ENCODE measurements at places on chromosomes 13 and 19.

DNA sequence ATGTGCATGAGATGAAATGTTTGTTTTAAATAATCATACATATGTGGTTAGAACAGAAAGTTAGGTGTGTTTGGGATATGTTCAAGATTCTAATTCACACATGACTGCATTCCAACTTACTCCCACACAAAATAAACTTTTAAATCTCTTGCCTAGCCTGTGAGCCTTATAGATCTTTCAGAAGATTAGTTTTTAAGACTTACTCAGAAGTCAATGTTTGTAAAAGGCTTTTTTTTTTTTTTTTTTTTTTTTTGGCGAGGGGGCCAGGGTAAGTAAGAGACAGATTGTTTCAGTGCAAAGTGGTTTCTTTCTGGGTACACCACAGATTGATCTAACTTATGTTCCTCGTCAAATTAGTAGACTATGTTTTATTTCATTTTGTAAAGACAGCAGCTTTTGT, 39.1 kb downstream of the GPR180 start:
- no peak for DNase-seq

DNA sequence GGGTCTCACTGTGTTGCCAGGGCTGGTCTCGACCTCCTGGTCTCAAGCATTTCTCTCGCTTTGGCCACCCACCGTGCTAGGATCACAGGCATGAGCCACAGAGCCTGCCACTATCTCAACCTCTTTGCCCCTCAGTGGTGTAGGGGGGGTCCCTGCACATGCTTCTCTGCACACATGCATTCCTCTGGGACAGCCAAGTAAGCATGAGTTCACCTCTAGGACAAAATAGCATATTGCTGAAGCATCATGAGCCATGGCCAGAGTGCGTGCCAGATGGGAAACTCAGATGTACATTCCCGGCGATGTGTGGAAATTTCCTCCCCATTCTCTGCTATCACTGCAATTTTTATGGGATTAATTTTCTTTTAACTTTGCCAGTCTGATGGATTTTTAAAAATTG, 23.1 kb downstream of the CHAF1A start:
- no peak for DNase-seq

- DNase-seq = no peak
Observed at GRCh38 chr19:12891553-12892021, 627 bp downstream of the GCDH start.

- DNase-seq = no peak
Observed at GRCh38 chr19:3544058-3544376, 5.0 kb downstream of the TEKTIP1 start.

DNA sequence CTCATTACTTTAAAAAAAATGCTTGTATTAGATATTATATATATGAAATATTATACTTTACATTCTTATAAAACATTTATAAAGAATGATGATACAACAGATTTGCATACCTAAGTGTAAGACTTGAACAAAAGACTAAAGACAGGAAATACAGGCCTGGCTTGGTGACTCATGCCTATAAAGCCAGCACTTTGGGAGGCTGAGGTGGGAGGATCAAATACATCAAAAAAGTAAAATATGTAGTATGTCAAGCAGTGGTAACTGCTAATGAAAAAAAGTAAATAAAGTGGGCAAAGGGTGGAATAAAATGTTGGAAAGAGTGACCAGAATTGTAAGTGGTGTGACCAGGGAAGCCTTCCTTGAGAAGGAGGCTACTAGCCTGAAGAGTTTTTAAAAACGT, 133.7 kb downstream of the GGACT start:
- no peak for DNase-seq

DNA sequence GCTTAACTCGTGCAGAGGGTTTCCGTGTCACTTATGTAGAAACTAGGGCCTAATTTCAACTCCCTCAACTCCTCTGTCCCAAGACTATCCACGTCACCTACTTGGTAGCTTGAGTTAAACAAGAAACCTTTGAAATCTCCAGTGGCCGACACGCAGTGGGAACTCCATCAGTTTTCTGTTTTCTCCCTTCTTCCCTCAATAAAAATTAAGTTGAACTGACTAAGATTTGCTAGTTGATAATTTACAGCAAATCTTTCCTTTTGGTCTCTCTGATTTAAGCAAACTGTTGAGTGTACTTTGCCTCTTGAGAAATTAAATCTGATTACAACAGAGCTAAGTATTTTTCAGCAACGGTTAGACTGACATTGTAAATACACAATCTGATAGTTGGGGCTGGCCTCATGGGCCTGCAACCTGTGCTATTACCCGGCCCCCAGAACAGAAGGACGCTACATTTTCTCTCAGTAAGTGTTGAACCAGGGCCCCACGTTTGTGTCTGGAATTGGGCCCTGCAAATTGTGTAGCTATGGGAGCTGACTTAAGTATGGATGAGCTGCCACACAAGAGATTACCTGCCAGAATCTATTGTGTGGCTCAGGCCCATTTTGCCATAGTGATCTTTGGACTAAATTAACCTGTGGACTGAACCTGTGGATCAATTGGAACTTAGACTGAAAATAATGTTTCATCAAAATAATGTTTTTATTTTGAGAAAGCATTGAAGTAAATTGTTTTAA, 708 bp upstream of the ESD start:
- DNase-seq = peak; percentile 7

- no peak for DNase-seq
Observed at GRCh38 chr19:15885919-15886318, 12.0 kb downstream of the CYP4F2 start.

DNA sequence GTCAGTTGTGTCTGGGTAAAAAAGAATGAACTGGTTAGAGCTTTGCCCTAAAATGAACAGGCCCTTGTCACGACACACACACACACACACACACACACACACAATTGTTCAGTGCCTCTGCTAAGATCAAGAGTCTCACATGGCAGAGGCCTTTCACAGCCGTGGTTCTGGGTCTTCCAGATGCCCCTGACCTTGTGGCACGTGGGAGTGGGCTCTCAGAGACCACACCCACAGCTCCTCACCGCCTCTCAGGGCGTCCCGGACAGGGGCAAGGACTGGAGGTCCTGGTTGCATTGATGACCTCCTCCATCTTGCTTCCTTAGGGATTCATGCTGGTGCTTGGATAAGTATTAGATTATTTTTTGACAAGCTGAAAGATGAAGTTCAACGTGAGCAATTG, 101.0 kb downstream of the HSPH1 start:
- DNase-seq = no peak

DNA sequence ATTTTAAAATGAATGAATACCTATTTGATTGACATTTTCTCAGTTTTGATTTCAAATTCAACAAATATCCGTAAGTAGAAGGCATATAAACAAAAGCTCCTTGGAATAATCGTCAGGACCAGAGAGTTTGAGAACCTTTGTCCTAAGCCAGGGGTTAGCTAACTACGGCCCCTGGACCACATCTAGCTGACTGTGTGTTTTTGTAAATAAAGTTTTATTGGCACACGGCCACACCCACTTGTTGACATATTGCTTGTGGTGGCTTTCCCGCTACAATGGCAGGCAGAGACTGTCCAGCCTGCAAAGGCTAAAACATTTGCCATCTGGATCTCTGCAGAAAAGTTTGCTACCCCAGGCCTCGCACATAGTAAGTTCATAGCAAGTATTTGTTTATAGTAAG, 83.4 kb downstream of the GNG7 start:
- DNase-seq = no peak

DNA sequence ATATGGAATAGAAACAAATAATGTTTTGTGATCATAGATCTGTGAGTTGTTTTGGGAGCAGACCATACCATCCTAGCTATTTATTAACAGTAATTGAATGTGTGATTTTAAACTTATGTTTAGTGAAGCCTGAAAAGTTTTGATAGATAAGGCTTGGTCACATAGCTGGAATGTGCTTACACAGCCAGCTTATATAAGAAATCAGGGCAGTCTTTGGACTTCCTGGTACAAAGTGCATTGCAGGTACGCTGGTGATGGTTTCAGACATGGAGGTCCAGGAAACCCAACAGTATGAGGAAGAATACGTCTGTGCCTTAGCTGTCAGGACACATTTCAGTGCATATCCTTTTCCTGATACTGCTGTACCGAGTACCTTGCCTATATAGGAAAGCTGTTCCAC, 2316.2 kb upstream of the PCDH20 start:
- DNase-seq = no peak

GRCh38 chr13:27079421-27079958, 92.1 kb downstream of the USP12 start:
- DNase-seq = no peak

DNA sequence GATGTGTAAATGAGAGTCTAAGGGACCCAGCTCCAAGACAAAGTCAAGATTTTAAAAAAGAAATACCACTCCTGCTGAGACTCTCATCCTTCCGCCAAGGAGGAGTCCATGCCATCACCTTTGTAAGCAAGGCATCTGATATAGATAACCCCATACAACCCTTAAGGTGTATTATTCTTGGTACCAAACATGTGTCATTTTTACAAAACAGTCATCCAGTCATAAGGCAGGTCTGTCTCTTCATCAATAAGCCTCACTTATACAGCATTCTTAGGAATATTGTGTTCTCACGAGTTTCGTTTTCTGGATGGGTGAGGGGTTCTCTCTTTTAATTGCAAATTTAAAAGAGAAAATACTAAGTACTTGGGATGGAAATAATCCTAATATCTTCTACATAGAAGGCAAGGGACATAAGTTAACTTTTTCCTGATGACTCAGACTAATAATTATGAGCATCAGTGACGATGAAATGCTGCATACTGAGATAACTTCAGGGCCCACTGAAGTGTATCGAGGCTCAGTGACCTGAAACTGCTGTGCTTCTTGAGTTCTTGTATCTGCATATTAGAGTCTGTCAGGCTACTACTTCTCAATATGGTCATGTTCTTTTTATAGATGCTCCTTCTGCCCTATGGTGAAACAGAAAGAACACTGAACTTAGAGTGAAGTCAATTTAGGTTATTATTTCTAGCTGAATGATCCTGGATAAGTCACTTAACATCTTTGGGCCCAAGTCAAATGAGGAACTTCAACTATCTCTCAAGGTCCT, 166.6 kb downstream of the KLF12 start:
- DNase-seq = no peak

DNA sequence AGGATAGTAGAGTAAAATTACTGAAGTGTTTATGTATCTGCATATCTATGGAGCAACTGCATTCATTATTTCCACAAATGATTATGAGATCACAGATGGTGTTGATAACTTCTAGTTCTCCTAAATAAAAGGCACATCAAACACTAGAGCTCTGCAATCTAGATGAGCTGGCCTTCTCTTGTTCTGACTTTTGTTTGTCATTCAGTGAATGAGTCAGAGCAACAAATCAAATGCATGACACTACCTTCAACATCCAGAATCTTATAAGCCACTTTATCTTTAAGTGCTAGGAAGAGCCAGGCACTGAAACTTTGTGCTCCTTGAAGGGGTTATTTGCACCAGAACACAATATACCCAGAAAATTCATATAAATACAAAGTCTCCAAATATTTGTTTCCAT, 456.0 kb downstream of the PCDH17 start:
- no peak for DNase-seq

GRCh38 chr13:80265348-80265747, 75.6 kb downstream of the SPRY2 start:
- no peak for DNase-seq

- no peak for DNase-seq
Observed at GRCh38 chr13:30576528-30576927, 41.2 kb upstream of the USPL1 start.

DNA sequence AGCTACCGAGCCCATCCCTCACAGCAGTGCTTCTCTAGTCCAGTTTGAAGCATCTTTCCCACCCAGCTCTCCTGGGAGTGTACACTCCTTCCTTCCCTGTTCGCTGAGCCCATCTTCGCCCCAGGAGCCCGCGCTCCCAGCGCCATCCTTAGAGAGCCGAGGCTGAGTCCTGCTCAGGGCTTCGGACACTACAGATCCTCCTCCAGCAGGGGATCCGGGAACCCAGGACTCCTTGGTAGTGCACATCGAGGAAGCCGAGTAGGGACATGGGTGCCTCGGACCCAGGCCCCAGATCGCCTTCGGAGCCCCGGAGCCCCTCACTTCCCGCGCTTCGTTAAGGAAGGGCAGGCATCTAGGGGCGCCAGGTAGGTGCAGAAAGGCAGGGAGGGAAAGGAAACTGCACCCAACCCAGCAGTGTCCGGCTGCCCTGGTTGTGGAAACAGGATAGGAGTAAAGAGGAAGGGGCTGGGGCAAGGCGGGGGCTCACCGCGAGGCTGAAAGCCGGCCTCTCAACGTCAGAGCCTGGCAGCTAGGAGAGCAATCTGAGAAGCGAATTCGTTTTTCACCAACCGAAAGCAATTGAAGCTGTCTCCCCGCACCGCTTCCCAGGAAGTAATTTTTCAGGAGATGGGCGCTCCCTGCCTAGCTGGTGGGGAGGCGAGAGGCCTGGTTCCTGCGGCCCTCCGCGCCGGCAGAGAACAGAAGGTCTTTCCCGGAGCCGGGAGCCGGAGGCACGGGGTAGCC, 1.0 kb downstream of the PDX1 start:
- DNase-seq = no peak

DNA sequence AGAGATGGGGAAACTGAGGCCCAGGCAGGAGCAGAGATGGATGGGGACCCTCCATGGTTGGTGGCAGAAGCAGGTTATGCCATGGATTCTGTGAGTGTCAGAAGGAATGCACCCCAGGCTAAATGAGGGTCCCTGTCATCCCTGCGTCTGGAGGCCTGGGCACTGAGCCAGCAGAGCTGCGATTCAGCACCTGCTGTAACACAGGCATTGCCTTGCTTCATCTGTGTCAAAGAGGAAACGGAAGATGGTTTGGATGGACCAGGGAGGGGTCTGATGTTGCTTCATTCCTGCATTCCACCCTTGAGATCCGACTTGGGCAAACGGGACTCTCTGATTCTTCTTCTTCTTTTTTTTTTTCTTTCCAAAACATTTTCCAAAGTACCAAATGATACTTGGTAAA, 1.2 kb downstream of the C5AR1 start:
- no peak for DNase-seq

- DNase-seq = no peak
Observed at GRCh38 chr13:34040863-34041262, 222.9 kb downstream of the RFC3 start.

DNA sequence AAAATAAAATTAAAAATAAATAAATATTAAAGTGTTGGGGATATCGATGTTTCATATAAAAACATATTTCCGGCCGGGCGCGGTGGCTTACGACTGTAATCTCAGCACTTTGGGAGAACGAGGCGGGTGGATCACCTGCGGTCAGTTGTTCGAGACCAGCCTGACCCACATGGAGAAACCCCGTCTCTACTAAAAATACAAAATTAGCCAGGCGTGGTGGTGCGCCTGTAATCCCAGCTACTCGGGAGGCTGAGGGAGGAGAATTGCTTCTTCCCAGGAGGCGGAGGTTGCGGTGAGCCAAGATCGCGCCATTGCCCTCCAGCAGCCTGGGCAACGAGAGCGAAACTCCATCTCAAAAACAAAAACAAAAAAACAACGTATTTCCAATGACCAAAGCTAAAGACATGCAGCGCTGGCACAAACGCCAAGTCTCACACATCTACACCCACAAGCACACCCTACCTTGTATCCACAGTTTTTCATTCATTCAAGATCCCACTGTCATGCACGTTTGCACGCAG, 907 bp downstream of the ZNF569 start:
- DNase-seq = no peak

- no peak for DNase-seq
Observed at GRCh38 chr13:50425772-50426171, 410.5 kb downstream of the KCNRG start.

- no peak for DNase-seq
Observed at GRCh38 chr13:59459972-59460371, 703.8 kb downstream of the DIAPH3 start.

GRCh38 chr19:8902520-8902919, 70.3 kb downstream of the MBD3L1 start:
- DNase-seq = no peak

GRCh38 chr19:52638601-52639000, 446 bp upstream of the ZNF83 start:
- DNase-seq = no peak

Data from renal cortex interstitium (tissue), 15 donors.